Anterior cingulate cortex (tissue), 58 donors: ENCODE measurements at places on chromosomes 7 and 10.

GRCh38 chr7:33156441-33156840 is 27.1 kb downstream of the BBS9 start:
- no peak for DNase-seq

- DNase-seq, result no peak
Observed at GRCh38 chr7:42694894-42695507, 216.9 kb downstream of the C7orf25 start.

DNA sequence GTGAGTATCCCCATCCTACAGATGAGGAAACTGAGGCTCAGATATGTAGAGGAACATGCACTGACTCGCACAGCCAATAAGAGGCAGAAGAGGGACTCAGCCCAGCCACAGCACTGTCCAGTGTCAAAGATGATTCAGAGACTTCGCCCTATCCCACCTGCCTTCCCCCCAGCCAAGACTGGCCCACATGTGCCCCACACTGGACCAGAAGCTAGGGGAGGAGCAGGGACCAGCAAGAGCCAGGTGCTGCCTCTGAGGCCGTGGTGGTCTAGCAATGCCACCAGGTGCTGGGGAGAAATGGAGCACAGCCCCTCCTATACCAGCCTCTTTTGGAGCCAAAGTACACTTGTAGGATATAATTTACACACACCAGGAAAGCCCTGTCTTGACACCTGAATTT is 22.3 kb downstream of the GRID1 start:
- no peak for DNase-seq

DNA sequence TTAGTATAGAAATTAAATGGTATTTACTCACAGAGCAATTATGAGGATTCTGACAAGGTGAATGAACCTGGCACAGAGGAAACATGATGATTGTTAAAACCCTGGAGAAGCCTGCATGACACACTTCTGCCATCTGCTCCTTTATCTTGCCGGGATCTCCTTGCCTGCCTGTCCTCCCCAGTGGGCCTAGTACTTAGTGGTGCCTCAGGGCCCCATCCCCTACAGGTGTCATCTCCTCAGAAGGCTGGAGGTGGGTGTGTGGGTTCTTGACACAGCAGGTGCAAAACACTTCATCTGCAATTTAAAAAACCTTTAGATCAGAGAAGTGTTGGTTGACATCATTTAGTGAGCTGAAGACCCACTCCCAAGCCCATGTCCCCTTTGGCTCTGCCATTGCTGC is 261.2 kb downstream of the ADRA2A start:
- no peak for DNase-seq

GRCh38 chr10:6167456-6167855 is 35.3 kb upstream of the PFKFB3 start:
- no peak for DNase-seq

GRCh38 chr7:47500103-47500563 is 81.8 kb downstream of the TNS3 start:
- DNase-seq, result no peak

- no peak for DNase-seq
Observed at GRCh38 chr7:141551782-141552181, 572 bp downstream of the AGK start.

- DNase-seq, result no peak
Observed at GRCh38 chr7:44561962-44562621, 11.6 kb downstream of the DDX56 start.
